ENCODE measurements at places on chromosomes 6 and 20. TPM values are rescaled to one million over a fixed set of nuclear protein-coding genes. Genes with fewer than 3 reads are reported as not detected.

The PPP1R14C gene
- total RNA-seq, result 170 TPM

The DYNLRB1 gene
- 158 TPM for total RNA-seq

The TTI1 gene
- 13.1 TPM for total RNA-seq

The PACSIN1 gene
- total RNA-seq, result 2.5 TPM

The ATP9A gene
- total RNA-seq, result 19.4 TPM

The IL17A gene
- not detected for total RNA-seq

The WFDC2 gene
- 2.7 TPM for total RNA-seq

The MDFI gene
- total RNA-seq, result 11.9 TPM

The HLA-DMB gene
- total RNA-seq, result 15.7 TPM

The OR2H1 gene
- total RNA-seq, result not detected

The MYLIP gene
- total RNA-seq, result 25.9 TPM

The RBPJL gene
- not detected for total RNA-seq

The PSORS1C2 gene
- not detected for total RNA-seq

The C2 gene
- total RNA-seq, result 12.5 TPM

The SNRPB2 gene
- total RNA-seq, result 39.5 TPM

The MYLK2 gene
- total RNA-seq, result 0.51 TPM

The SLC26A8 gene
- total RNA-seq, result not detected

The CALHM5 gene
- total RNA-seq, result 2.4 TPM

The IL17F gene
- not detected for total RNA-seq

The SRSF12 gene
- 0.75 TPM for total RNA-seq

The MROH8 gene
- total RNA-seq, result 5.4 TPM

The RAET1E gene
- total RNA-seq, result 0.45 TPM

The PRDM13 gene
- not detected for total RNA-seq

The RAB32 gene
- 17.4 TPM for total RNA-seq

The ULBP1 gene
- 0.20 TPM for total RNA-seq

The CASS4 gene
- total RNA-seq, result 0.56 TPM

The ZSCAN16 gene
- total RNA-seq, result 2.5 TPM

The UST gene
- total RNA-seq, result 5.2 TPM

The RBM24 gene
- 173 TPM for total RNA-seq

The SIRPD gene
- total RNA-seq, result not detected

The CST8 gene
- not detected for total RNA-seq
